ENCODE measurements at places on chromosomes 12 and 14.

DNA sequence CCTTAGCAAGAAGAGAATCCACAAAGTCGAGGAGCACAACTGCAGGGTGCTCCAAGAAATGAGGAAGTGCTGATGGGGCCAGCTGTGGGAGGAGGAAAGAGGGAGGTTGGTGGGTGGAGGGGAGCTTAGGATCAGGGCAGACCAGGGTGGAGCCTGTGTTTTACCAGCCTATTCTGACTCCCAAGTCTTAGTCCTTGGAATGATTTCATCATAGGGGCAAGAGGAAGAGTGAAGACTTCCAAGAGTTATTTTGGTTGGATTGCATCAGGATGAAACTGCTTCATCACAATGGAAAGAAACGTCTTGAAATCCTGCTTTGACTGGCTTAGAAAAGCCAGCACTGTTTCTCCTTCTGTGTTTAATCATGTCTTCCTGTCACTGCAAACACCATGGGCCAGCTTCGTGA lies 194.0 kb downstream of the DPF3 start:
- peak; percentile 92 for DNase-seq

GRCh38 chr12:118465706-118466105 lies 89.4 kb downstream of the SUDS3 start:
- DNase-seq: no peak

DNA sequence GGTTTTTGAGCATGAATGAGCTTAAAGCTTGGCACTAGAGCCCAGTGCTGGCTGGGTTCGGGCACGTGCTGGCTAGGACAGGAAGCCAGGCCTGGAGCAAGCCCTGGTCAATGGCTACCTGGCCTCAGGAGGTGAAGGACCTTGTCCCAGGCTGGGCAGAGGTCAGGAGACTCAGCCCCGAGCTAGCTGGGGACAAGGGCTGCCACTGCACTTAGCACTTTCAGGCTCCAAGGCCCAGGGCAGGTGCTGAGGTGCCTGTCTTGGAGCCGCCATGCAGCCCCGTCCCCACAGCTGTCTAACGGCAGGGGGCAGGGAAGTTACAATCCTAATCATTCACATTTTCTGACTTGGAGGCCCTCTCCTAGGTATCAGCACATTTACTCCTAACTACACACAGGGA lies 4.3 kb upstream of the AQP6 start:
- no peak for DNase-seq

- DNase-seq: peak; percentile 83
These were observed 50.8 kb downstream of the TTLL5 start for GRCh38 chr14:75711796-75712211.

- no peak for DNase-seq
These were observed 53.9 kb downstream of the ERH start for GRCh38 chr14:69344171-69344570.

DNA sequence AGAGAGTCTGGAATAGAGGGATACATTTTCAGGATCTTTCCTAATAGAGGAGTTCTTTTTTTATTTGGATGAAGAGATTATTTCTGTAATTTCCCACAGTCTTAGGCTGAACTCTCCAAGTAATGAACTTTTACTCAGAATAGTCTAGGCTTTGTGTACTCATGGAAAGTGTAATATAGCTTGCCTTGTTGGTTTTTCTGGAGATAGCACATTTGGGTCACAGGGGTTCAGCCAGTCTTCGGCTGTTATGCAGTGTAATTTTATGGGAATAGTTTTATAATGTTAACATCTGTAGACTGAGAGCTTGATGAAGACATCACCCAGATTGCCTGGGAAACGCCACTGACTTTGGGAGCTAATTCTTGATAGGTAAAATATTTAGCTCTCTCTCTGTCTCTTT lies 450.8 kb downstream of the RAD51B start:
- no peak for DNase-seq

- DNase-seq: no peak
These were observed 39.5 kb downstream of the PRMT8 start for GRCh38 chr12:3530548-3530947.

GRCh38 chr12:88575361-88575970 lies 4.8 kb downstream of the KITLG start:
- no peak for DNase-seq

DNA sequence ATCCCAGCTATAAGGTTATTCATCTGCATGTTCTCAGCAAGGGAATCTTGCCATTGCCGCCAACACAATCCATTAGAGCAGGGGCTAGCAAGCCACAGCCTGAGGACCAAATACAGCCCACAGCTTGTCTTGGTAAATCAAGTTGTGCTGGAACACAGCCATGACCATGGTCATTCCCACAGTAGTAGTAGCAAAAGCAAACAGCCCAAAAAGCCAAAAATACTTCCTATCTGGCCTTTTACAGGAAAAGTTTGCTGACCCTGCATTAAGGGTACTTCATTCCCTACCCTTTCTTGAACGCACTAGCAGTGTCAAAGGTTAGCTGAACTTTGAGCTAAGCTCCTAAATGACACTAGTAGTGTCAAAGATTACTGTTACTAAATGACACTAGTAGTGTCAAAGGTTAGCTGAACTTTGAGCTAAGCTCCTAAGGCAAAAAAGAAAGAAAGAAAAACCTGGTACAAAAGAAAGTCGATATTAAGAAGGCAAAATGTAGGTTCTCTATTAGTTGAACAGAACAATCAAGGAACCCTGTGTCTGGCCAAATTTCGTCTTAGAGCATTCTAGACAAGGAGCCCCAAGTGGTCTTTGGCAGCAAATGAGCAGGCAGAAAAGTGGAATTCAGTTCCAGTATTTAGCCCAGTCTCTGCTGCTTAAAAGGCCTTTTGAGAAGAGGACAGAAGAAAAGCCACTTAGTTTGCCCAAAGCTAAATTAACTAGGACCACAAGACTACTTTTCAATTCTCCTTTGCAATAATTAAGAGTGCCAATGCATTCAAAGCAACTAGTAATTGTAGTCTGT lies 67.7 kb downstream of the NT5DC3 start:
- DNase-seq: no peak

- DNase-seq: no peak
These were observed 1322.1 kb downstream of the TMEM121 start for GRCh38 chr14:106848330-106849121.

GRCh38 chr12:89678225-89678624 lies 30.4 kb downstream of the ATP2B1 start:
- no peak for DNase-seq

DNA sequence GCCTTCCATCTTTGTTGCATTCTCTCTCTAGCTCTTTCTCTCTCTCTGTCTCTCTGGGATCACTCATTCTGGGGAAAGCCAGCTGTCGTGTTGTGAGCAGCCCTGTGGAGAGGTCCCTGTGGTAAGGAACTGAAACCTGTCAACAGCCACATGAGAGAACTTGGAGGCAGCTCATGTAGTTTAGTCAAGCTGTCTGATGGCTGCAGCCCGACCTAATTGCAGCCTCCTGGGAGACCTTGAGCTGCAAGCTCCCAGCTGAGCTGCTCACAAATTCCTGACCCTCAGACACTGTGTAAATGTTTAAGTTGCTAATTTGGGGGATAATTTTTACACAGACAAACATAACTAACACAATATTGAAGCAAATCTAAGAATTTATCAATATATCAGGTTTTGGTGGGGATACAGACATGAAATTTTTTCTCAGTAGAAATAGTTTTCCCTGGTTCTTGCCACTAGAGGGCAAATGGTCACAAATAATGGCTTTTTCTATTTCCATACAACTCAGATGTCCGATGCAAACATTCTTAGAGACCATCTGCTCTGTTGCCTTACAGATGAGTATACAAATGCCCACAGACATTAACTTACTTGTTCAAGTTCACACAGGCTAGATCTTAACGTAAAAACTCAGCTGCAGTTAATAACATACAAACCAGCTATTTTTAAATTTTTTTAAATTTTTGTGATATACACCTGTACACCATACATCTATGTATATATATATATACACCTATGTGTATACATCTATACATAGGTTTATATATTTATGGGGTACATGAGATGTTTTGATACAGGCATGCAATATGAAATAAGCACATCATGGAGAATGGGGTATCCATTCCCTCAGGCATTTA lies 15.5 kb upstream of the KRR1 start:
- peak; percentile 60 for DNase-seq

DNA sequence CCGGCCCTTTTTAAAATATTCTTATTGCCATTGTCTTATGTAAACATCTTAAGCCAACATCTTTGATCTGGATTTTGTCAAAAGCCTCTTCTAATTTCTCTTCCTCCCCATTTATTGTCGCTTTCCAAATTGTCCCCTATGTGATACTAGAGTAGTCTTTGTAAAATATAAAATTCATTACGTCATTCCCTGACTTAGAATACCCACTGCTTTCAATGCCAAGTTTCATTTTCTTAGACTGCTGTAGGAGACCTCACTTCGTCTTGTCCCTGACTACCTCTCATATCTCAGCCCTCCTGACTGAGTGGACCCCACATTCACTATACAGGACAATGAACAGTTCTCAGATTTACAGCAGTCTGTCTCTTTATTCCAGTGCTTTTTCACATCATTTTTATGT lies 633.9 kb upstream of the LMO3 start:
- DNase-seq: no peak

DNA sequence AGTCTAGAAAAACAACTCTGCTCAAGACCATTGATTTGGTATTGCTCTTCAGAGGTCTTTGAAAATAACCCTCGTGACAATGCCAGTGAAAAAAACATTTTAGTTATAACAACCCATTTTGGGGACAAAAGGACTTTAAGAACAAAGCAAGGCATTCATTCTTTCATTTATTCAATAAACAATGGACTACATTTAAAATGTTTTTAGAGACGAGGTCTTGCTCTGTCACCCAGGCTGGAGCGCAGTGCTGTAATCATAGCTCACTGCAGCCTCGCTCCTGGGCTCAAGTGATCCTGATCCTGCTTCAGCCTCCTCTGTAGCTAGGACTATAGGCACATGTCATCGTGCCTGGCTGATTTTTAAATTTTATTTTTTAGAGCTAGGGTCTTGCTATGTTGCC lies 7.7 kb upstream of the KICS2 start:
- DNase-seq: no peak

DNA sequence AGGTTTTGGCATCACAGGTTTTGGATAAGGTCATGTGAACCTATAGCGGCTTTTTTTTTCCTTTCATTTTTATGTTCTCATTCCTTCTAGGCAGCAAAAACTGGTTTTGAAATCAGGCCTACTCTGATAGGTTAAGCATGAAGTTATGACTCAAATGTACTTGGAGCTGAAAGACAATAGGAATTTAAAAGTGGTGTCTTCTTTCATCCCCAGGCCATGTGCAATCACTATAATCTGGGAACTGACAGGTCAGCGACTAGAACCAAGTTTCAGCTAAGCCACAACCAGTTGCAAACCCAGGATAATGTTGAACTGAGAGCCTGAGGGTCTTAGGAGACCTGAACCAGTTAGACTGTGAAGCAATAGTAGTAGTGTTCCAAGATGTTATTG lies 74.3 kb downstream of the ANO6 start:
- DNase-seq: peak; percentile 48

DNA sequence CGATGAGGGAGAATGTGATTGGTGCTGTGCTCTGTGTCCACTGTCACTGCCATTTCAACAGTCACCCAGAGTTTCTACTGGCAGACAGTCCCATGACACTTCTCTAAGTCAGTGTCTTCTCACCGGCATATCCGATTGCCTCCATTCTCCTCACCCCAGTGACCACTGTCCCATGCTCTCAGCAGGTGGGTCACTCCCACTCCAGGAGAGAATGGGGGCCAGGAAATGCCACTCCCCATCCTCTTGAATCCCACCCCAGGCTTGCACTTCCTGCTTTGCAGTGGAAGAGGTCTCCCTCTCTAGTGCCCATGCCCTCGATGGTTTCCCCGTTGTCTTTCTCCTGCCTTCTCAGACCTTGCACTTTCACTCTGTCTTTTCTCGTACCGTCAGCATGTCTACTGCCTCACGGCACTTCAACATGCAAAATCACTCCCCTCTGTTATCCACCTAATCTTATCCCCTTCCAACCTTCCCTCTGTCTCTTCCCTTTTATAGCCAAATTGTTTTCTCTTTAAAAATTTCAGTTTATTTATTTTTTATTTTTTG lies 2.2 kb upstream of the EP400 start:
- DNase-seq: no peak

DNA sequence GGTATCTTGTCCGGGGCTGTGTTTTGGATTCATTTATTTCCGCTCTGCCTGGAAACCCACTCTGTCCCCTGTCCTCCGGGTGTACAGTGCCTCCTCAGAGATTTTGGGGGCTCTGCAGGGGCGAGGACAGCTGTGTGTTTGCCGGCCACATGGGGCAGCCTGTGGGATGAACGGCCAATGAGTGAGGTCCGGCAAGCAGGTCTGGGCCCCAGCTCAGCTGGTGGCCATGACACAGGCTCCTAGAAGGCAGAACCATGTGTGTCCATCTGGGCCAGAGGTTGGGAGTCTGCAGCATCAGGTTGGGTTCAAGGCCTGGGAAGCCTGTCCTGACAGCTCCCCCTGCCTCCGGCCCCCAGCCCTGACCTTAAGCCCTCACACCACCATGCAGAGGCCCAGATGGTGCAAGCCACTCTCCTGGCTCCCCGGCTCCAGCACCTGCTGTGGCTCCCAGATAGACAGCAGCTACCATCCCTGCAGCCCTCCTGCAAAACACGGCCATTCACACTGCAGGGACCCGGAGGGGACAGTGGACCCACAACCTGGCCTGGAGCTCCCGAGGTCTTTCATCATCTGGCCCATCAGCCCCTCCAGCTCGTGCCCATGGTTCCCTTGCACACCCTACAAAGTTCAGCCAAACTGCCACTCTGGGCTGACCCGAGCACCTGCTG lies 220.1 kb upstream of the C14orf180 start:
- no peak for DNase-seq

DNA sequence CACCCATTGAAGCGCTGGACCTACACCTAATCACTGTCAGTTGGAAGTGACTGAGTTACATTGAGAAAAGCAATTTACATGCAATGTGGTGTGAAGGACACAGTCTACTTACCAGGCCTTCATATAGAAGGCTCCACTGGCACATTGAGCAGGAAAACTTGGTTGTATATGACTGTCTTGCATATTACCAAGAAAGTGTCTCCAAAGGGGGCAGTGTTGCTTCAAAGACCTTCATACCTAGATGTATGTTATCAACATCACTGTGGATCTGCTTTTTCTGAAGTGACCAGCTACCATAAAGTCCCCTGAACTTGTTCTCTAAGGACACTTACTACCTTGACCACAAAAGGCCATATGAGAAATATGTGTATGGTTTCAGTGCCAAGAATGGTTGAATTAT lies 64.1 kb downstream of the NELL2 start:
- no peak for DNase-seq

DNA sequence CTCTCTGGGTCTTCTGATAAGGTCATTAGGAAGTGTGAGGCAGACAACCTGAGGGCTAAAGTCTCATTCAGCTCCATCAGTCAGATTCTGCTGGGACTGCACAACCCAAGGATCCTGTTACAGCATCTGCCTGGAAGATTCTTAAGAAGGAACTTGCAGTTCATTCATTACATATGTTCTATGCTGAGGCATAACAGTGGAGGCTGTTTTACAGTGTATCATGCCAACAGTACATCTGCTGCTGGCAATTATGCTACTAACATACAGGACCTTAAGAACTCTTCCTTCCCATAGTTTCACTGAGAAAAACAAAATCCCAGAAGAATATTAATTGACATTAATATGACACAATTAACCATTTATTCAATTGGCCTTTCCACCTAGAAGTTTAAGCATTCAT lies 968.6 kb downstream of the DIO2 start:
- no peak for DNase-seq

All from GM03348 (cell line).